Thyroid gland (tissue), 4 donors: ENCODE measurements at places on chromosomes 3 and 15. TPM values are rescaled to one million over a fixed set of nuclear protein-coding genes. Genes with fewer than 3 reads are reported as not detected.

GRCh38 chr3:436053-436452, 239.5 kb downstream of the CHL1 start:
- no peaks in the 10 kb centered on the region for H3K4me1 ChIP-seq
- DNase-seq: no peak
- H3K36me3 ChIP-seq: no peaks in the 10 kb centered on the region
- no peak overlapping the region for H3K4me3 ChIP-seq
- H3K27ac ChIP-seq: no peak overlapping the region

GRCh38 chr15:81957698-81958097, 88.1 kb downstream of the MEX3B start:
- no peak for DNase-seq
- no peak overlapping the region for H3K4me3 ChIP-seq
- no peaks in the 10 kb centered on the region for H3K4me1 ChIP-seq
- no peak overlapping the region for H3K27ac ChIP-seq

DNA sequence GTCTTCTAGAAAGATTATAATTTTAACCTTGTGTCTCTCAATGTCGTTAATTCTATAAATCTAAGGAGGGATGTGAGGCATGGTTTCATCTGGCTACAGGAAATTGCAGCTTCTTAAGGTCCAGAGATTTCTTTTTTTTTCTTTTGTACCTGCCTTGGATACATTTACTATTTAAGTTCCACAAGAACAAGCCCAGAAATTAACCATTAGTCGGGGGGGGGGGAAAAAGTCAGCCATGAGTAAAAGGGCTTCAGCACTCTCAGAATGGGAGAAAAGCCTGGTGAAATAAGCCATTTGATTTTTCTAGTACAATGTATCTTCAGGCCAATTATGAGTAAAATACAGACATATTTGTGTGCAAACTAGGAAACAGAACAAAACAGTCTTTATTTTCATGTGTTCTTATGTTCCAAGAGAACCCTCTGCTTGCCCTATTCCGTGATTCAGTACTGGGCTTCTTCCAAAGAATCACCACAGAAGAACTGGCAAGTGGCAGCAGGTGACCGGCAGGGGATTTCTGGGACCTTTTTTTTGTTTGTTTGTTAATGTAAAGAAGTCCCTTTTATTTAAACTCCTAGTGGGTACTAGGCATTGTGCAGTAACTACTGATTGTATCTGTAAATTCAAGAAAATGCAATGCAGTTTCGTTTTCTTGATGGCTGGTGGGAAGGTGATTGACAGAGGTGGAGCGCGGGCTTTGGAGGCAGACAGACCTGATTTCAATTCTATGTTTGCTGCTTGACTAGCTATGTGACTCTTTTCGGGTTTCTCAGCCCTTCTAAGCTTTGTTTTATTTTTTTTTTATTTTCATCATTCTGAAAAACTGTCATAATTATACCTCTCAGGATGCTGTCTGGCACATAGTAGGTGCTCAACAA, 82.5 kb downstream of the PEX5L start:
- no peaks in the 10 kb centered on the region for H3K36me3 ChIP-seq
- H3K27me3 ChIP-seq: no peaks in the 10 kb centered on the region
- no peak for DNase-seq
- no peak overlapping the region for H3K27ac ChIP-seq

- no peaks in the 10 kb centered on the region for H3K27me3 ChIP-seq
- DNase-seq: no peak
- no peaks in the 10 kb centered on the region for H3K4me1 ChIP-seq
- no peak overlapping the region for H3K27ac ChIP-seq
- H3K4me3 ChIP-seq: no peak overlapping the region
These were observed 886.8 kb downstream of the FHIT start for GRCh38 chr3:60364475-60364874.

DNA sequence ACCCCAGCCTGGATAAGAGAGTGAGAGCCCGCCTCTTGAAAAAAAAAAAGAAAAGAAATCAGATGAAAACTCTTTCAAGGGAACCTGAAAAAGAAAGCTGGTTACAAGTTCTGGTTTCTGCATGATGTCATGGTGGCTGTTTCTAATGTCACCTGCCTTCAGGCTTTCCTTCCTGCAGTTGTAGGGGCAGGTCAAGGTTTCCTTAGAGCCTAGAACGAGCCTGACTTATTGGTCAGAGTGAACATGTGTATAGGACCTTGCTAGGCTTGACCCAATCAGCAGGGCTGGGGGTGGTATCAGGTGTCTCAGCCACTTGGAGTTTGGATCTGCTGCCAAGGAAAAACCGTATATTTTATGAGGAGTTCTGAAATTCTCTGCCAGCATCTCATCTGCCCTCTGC, 3.8 kb downstream of the IVD start:
- H3K27ac ChIP-seq: peak overlapping the region; percentile 34
- DNase-seq: no peak
- no peak overlapping the region for H3K4me3 ChIP-seq
- H3K36me3 ChIP-seq: peaks cover 38% of the 10 kb centered on the region
- H3K27me3 ChIP-seq: no peaks in the 10 kb centered on the region
- H3K4me1 ChIP-seq: peaks cover 38% of the 10 kb centered on the region

DNA sequence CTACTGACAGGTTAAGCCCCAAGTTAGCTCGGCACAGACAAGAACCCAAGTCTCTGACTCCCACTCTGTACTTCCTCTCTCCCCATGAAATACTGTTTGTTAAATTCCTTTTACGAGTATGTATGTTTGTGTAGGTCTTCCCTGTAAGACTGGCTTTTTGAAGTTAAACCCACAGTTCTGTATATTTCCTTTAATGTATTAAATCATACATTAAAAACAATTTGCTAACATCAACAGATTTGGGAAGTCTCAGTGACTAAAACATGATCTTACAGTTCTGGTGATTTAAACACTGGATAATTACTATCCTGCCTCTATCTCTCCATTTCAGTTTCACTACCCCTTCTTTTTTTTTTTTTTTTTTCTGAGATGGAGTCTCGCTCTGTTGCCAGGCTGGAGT, 4.4 kb downstream of the CMTM6 start:
- H3K27ac ChIP-seq: no peak overlapping the region
- no peaks in the 10 kb centered on the region for H3K27me3 ChIP-seq
- no peaks in the 10 kb centered on the region for H3K36me3 ChIP-seq
- H3K4me1 ChIP-seq: peaks cover 11% of the 10 kb centered on the region

CCR3 gene
- not detected for total RNA-seq

GRCh38 chr3:124467980-124468902, 262.0 kb upstream of the UMPS start:
- no peaks in the 10 kb centered on the region for H3K27me3 ChIP-seq
- no peaks in the 10 kb centered on the region for H3K4me1 ChIP-seq
- H3K4me3 ChIP-seq: no peak overlapping the region
- H3K27ac ChIP-seq: no peak overlapping the region
- H3K36me3 ChIP-seq: no peaks in the 10 kb centered on the region
- DNase-seq: peak; percentile 35

ITIH1 gene
- total RNA-seq: not detected

GRCh38 chr15:101637516-101637915, 14.7 kb downstream of the TM2D3 start:
- no peak for DNase-seq
- H3K36me3 ChIP-seq: peaks cover 4% of the 10 kb centered on the region
- H3K27ac ChIP-seq: no peak overlapping the region
